Stomach (tissue), 19 donors: ENCODE measurements at places on chromosomes 5 and 9.

DNA sequence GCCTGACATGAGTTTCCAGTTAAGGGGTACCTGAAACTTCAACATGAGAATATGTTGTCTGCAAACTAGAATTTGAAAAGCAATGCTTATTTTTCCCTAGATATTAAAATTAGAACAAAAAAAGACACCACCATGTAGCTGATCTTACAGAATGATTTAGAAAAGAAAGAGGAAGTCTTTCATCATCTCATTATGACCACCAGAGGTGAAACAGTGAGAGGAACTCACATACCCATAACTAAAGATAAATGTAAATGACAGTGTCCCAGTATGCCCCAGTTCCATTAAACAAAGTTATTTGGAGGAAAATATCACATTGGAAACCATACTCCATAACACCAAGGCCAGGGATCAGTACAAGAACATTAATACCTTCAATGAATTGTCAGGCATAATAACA lies 6.9 kb downstream of the TAF7 start:
- DNase-seq = no peak

DNA sequence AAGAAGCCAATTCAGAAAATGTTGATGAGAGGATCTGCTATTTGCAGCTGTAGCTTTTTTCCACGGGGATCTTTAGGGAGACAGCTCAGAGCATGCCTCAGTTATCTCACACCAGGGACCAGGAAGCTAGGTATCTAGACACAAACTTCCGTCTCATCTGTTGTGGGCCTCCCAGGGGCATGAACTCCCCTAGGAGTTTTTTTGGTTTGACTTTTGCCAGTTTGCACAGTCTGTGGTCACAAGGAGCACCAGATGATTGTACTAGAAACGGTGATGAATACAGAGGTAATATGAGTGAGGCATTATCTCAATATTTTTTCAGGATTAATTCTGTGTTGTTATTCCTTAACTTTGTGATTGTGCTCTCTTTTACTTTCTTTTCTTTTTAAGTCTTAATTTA lies 533.2 kb upstream of the SEMA6A start:
- no peak for DNase-seq

DNA sequence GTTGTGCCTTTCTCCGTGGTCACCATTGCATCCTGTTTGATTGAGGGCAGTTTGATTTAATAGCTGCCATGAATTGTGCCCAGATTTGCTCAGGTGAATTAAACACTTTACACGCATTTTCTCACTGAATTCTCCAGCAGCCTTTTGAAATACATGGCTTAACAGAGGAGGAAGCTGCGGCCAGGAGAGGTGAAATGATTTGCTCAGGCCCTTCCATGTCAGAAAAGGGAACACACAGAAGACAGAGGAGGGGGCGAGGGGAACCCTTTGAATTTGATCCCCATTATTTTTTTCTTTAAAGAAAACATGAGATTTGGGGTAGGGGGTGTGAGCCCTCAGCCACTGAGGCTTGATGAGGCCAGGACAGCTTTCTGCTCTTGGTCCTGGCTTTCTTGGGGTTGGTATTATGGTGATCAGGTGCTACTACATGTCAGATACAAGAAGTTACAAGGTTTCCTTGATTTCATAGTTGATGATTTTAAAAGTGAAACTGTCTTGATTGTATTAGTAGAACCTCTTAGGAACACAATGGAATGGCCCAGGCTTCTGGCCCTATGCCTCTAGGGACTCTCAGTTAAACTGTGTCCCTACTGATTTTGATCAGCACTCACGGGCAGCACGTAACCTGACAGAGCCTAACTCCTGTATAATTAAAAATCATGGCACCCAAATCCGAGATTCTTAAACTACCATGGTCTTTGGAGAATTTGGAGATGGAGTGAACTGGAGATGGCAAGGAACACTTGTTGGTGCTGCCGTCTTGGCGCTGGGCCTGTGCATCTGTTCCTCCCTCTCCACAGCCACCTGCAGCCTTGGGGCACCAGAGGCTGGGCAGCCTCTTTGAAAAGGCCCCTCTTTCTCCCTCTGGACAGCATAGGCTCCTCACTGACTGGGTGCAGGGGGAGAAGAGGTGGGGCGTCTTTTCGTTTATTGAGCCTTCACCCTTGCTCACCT lies 107.9 kb downstream of the TRIO start:
- DNase-seq = no peak

- peak; percentile 94 for DNase-seq
Observed at GRCh38 chr9:136587145-136587943, 41.5 kb upstream of the NOTCH1 start.
